ENCODE measurements at places on chromosomes 6 and 20.

GRCh38 chr20:63843778-63844177 lies 12.7 kb upstream of the ZBTB46 start:
- no peak for DNase-seq

DNA sequence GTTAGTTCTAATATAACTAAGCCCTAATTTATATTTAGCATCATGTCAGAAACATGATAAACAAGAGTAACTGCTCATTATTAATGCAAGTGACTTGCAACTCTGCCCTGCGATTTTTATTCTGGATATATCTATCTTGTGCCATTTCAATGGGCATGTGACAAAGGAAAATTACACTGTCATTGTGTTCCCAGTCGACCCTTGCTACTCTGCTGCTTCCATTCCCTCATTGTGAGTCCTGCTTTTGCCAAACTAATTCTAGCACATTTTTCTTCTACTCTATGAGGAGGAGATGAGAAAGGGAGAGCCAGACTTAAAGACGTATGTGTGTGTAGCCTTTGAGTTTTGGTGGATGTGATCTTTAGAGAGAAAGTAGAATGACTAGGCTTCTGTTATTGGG lies 275.9 kb downstream of the ARHGAP18 start:
- no peak for DNase-seq

DNA sequence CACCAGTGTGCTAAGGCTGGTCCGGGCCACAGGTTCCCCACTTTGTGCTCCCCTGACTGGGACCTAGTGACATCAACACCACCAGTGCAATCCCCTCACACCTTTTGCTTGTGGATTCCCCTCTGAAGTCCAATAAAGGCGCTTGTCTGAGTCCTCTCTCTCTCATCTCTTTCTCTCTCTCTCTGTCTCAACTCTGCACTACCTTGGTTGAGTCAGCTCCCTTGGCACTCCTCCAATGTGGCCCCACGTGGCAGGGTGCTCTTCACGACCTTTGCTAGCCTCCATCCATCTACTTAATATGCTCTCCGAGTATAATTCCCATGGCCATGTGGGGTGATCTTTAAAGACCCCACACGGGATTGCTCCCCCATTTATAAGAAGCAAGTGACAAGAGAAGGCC lies 385.0 kb downstream of the CD83 start:
- no peak for DNase-seq

GRCh38 chr20:5065879-5066383 lies 53.8 kb downstream of the PCNA start:
- no peak for DNase-seq

DNA sequence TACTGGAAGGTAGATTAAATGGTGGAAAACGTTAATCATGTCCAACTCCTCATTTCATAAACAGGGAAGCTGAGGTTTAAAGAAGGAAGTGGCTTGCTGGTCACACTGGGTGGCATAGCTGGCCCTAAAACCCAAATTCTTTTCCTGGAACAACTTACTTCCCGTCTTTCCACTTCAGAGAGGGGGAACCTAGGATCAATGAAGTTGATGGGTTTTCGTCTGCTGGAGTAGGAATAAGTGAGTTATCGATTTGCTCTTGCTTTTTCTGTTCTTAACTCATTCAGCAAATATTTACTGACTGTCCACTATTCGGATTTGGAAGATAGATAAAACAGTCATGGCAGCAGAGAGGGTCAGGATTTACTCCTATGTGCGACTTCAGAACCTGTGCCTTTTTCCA lies 1.2 kb upstream of the SYS1 start:
- DNase-seq, result no peak

GRCh38 chr6:88443554-88443953 lies 277.4 kb upstream of the CNR1 start:
- DNase-seq, result no peak

- DNase-seq, result no peak
Observed at GRCh38 chr20:62953839-62954703, 1.6 kb downstream of the SLC17A9 start.

DNA sequence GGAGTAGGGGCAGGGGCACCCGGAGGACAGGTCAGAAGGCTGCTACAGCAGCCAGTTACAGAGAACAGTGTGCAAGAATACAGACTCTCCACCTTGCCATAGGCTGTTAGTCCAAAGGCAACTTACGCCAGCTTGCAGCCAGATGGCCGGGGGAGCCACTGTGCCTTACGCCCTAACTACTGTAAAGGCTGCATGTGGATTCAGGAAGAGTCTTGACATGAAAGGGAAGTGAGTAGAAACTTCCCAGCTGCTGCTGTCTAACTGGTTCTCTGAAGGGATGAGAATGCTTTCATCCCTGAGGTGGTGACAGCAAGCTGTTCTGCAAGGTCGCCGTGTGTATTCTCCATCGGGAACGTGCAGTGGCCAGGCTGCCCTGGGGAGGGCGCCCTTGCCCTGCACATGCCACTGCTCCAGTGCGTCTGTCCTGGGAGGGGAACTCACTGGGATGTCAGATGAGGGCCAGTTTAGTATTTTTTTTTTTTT lies 46.1 kb downstream of the LYRM4 start:
- no peak for DNase-seq

GRCh38 chr20:14921513-14921912 lies 584.1 kb upstream of the FLRT3 start:
- DNase-seq, result no peak

DNA sequence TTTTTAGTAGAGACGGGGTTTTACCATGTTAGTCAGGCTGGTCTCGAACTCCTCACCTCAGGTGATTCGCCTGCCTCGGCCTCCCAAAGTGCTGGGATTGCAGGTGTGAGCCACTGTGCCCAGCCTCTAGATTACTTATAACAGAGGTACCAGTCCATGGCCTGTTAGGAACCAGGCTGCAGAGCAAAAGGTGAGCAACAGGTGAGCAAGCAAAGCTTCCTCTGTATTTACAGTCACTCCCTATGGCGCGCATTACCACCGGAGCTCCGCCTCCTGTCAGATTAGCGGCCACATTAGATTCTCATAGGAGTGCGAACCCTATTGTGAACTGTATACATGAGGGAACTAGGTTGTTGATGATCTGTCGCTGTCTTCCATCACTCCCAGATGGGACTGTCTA lies 178.0 kb upstream of the SALL4 start:
- DNase-seq, result no peak

GRCh38 chr6:15623276-15624116 lies 39.3 kb downstream of the DTNBP1 start:
- DNase-seq, result no peak

- DNase-seq, result no peak
Observed at GRCh38 chr6:157850030-157850429, 27.0 kb downstream of the SNX9 start.

- DNase-seq, result no peak
Observed at GRCh38 chr20:51496964-51497363, 45.6 kb downstream of the NFATC2 start.

GRCh38 chr6:132498638-132499037 lies 14.3 kb downstream of the STX7 start:
- DNase-seq, result no peak

DNA sequence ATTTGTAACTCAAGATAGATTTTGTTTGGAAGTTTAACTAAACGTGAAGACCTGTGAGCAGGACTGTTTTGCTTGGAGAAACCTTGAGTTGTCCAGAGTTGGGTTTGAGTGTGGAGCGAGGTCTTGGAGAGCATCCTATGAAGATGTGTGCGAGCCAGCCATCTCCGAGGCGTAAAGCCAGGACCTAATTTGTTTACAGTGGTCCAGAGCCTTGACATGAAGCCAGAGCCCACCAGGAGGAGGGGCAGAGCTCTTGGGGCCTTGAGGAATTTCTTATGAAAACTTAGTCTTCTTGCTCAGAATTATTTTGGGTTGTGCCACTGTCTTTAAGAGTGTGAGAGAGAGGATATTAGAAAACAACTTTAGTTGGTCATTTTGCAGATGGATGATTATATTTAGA lies 6.3 kb downstream of the CHMP4B start:
- DNase-seq, result no peak

GRCh38 chr6:321158-321438 lies 28.8 kb downstream of the DUSP22 start:
- no peak for DNase-seq

GRCh38 chr6:139582956-139583355 lies 208.5 kb upstream of the CITED2 start:
- no peak for DNase-seq

DNA sequence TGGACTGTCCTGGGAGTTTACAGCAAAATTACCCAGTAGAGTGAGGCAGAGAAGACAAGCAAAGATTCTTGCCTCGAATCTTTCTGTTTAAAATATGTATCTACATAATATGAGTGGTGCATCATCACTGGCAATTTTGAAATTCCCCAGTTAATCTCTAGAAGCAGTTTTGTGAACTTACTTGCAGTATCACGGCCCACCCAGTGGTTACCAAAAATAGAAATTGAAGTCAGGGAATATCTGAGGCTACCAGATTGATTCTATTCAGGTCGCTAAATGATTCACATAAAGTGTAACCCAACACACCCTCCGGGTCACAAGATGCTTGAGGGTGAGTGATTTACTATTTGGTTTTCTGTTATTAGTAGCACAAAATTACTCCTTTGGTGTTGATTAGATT lies 111.9 kb downstream of the PPP1R14C start:
- no peak for DNase-seq

GRCh38 chr20:34954904-34955230 lies 739 bp downstream of the GSS start:
- no peak for DNase-seq

- no peak for DNase-seq
Observed at GRCh38 chr6:110523451-110524021, 47.1 kb upstream of the SLC22A16 start.

- DNase-seq, result no peak
Observed at GRCh38 chr6:80165143-80165542, 58.7 kb downstream of the BCKDHB start.

GRCh38 chr6:25637960-25638434 lies 14.0 kb upstream of the SCGN start:
- DNase-seq, result no peak

DNA sequence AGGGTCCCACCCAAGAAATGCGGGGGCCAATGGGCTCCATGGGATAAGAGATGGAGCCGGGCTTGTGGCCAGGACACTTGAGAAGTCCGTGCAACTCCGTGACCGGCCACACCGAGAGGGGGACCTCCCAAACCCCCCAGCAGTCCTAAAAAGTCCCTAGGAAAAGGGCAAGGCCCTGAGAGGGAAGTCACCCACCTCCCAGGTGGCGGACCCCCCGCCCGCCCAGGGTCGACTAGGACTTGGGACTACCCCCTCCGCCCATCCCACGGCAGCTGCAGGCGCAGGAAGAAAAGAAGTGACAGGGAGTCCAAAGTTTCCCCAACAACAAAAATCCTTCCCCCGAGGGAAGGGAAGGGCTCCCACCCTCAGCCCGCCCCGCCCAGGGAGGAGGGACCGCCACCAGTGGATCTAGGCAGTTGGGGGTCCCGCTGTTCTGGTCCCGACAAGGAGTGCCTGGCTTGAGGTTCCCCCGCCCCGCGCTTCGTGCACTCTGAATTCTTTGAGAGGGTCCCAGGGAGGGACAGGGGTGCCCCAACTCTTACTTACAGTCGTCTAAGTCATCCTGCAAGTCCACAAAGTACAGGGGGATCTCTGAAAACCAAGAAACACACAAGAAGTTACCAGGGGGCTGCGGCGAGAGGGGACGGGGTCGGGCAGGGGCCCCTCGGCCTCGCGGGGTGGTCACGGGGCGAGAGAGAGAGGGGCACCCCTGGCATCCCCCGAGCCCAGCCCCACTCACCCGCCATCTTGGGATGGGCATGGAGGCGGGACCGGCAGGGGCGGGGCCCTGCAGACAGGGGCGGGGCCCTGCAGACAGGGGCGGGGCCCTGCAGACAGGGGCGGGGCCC lies 611 bp upstream of the RAB22A start:
- no peak for DNase-seq

DNA sequence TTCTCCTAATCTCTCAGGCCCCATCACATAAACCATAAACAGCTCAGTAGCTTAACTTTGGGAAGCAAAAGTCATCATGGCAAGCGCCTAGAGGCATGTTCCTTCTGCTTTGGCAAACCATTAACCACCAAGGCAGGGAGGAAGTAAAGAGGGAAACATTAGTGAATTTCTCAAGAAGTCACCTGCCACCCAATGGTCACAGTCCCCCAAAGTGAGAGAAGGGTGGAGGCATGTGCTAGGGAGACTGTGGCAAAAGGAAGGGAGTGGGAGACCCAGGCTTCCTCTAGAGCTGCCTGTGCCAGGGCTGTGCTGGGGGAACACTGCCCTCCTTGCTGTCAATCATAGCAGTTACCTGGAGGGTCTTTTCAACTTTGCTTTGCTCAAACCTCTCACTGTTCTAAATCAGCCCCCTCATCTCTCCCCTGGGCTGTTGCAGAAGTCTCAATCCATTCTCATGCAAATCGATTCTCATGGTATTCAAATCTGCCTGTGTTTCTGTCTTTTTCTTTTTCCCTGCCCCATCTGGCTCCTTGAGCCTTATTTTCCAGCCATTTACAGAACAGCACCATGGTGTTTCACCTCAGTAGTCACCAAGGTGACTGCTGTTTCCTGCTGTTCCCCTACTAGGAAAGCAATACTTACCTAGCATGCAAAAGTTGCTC lies 1.8 kb upstream of the RNF24 start:
- no peak for DNase-seq

DNA sequence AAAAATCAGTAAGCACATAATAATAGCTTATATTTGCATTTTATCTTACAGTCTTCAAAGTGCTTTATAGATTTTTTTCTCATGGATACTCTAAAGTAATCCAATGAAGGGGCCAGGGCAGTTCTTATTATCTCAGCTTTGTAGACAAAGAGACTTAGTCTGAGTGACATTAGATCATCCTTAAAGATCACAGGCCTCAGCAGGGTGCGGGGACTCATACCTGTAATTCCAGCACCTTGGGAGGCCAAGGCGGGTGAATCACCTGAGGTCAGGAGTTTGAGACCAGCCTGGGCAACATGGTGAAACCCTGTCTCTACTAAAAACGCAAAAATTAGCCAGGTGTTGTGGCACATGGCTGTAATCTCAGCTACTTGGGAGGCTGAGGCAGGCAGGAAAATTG lies 14.5 kb downstream of the FERMT1 start:
- no peak for DNase-seq

GRCh38 chr6:139919107-139920026 lies 544.9 kb upstream of the CITED2 start:
- no peak for DNase-seq

DNA sequence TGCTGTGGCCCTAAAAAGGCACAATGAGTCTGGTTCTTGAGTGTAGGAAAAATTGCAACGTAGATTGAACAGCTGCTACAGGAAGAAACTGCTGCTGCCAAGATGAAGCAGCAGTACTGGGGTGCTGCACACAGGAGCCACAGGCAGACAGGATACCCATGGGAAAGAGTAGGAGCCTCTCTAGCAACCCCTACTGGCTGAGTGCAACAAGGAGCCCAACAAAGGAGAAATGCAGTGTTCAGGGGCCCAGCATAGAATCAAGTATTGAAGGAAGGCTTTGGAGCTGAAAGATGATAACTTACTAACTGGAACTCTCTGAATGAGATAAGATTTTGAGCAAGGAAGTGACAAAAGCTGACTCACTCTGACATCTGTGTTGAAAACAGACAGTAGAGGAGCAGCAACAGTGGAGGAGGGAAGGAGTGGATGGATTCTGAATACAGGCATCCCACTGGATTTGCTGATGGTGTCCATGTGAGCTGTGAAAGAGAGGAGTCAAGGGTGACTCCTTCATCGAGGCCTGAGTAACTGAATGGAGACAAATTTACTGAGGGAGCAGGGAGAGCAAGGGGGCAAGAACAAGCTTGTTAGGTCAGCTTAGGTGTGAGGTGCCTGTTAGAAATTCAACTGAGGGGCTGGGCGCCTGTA lies 534.7 kb upstream of the JARID2 start:
- no peak for DNase-seq
